ENCODE measurements at places on chromosomes 3 and 15. TPM values are rescaled to one million over a fixed set of nuclear protein-coding genes. Genes with fewer than 3 reads are reported as not detected.

The ATP2B2 gene
- 0.21 TPM for total RNA-seq

The SLC6A20 gene
- not detected for total RNA-seq

The ATP13A4 gene
- total RNA-seq = not detected

The ANKRD34C gene
- total RNA-seq = not detected

The MED12L gene
- total RNA-seq = 0.61 TPM

The COL6A5 gene
- total RNA-seq = not detected

The ARNT2 gene
- 16.7 TPM for total RNA-seq

The CYP8B1 gene
- total RNA-seq = not detected

All from A549 treated with CpdA at 1 μM for 4 hours (cell line).